Fibroblast of the conjunctiva (primary cell): ENCODE measurements at places on chromosomes 5 and 9.

- DNase-seq, result no peak
These were observed 13.0 kb upstream of the ASS1 start for GRCh38 chr9:130431536-130432303.

GRCh38 chr9:127897193-127897692 is 2.2 kb downstream of the ST6GALNAC6 start:
- peak; percentile 77 for DNase-seq

GRCh38 chr5:139636975-139637408 is 11.2 kb upstream of the CXXC5 start:
- DNase-seq, result no peak

DNA sequence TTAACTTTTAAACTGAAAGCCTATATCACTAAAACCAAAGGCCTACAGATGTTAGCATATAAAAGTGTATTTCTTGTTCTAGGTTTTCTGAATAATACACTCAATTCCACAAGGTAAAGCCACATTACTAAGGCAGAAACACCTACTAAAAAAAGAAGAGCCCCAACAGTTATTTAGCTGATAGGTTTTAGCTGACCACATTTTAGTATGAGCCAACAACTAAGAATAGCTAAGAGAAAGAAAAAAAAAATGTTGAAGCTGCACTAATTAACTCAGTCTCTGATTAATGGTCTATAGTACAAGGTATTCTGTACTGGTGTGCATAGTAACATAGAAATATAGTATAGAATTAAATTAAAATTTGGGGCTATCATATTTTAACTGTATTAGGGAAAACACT is 23.5 kb downstream of the ZFR start:
- no peak for DNase-seq

DNA sequence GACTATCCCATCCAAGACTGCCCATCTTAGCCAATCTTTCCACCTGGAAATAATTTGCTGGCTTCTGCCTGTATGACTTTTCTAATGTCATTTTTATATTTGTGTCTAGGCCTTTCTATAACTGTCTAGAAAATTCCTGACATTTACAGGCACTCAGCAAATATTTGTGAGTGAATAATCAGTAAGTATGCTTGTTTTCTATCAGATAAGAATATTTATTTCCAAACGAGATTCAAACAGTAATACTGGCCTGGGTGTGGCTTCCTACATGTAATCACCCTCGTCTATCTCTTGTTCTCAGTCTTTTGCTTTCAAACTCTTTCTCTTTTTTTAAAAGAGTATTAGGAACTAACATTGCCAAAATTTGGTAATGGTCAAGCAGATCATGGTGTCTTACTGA is 466.2 kb downstream of the RAB3C start:
- no peak for DNase-seq

GRCh38 chr5:133878236-133878555 is 90.2 kb downstream of the C5orf15 start:
- no peak for DNase-seq

GRCh38 chr9:90073186-90073945 is 468.6 kb downstream of the GADD45G start:
- no peak for DNase-seq

DNA sequence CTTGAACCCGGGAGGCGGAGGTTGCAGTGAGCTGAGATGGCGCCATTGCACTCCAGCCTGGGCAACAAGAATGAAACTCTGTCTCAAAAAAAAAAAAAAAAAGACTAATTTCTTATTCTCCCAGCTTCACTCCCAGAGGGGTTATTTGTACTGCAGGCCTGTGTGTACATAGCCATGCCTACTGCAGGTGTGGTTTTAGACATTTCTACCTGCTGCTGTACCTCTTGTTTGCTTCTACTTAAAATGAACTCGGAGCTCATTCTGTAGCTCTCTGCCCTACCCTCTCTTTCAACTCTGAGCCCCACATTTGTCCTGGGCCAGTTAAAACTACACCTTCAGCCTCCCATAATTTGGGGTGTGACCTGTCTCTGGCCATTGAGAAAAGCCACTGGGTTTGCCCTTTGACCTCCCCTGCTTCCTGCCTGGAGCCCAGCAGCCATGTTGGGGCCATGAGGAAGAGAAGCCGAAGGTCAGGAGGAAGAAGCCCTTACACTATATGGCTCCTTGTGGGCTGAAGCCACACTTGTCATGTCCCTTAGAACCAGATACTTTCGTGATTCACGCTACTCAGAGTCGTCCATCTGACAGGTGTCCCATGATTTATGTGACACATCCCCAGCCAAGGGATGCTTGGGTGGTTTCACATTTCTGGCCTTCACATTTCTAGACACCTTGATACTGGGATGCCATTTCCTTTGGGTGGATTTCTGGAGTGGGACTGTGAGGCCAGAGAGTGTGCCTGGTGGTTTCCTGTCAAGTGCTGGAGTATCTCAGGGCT is 9.4 kb upstream of the CARD19 start:
- DNase-seq, result no peak

DNA sequence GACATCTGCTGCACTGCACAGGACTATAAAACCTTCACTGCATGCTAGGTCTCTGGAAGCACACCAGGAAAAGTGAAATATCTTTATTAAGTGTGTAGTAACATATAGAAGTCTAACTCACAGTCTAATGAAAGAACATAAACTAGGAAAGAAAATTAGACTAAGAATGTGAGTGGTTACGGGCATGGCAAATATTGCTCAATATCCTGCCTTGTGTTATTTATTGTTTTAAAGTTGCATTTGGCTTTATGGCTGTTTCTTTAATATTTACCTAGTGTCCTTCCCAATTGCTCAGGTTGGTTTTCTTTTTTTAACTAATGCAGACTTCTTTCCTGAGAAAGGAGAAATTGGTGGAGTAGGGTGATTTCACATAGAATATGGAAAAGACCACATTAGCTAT is 342.4 kb downstream of the KIAA0825 start:
- DNase-seq, result no peak

GRCh38 chr9:137731947-137732813 is 113.4 kb downstream of the EHMT1 start:
- DNase-seq, result no peak

- DNase-seq, result peak; percentile 68
These were observed 40.0 kb upstream of the ORM1 start for GRCh38 chr9:114282926-114283325.

- no peak for DNase-seq
These were observed 5.2 kb downstream of the DENND1A start for GRCh38 chr9:123924727-123925126.

DNA sequence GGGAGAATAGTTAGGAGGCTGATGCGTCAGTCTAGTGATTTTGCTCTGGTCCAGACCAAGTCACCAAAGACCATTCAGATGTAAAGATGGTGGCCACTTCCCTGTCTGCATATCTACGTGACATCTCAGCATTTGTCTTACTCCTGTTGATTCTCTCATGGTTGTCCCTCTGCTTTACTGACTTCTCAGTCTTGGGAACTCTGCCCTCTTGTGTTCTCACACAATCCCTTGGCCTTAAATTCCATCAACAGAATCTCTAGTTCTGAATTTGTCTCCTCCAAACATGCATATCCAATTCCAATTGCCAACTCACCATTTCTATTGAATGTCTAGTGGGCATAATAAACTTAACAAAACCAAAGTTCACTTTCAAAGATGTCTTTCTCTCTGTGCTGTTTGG is 147.8 kb downstream of the SLC24A2 start:
- DNase-seq, result no peak

- no peak for DNase-seq
These were observed 69.6 kb upstream of the SPATA31E1 start for GRCh38 chr9:87813119-87813463.

DNA sequence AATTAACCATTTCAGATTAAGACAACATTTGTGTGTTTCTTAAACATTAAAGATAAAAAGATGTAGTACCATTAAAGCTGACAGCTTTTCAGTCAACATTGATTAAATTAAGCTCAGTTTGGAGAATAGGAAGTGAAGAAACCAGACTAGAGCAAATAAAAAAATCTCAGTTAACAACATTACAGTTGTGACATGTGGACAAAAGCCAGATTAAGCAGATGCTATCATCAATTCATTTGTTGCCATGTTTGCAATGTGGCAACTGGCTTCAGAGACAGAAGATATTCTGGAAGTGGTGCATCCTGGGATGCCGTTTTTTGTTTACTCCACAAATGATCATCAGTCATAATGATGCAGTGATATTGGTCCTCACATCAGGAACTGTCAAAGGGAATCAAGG is 70.3 kb upstream of the CNTLN start:
- DNase-seq, result no peak

GRCh38 chr5:138186002-138186447 is 7.1 kb downstream of the KIF20A start:
- no peak for DNase-seq

DNA sequence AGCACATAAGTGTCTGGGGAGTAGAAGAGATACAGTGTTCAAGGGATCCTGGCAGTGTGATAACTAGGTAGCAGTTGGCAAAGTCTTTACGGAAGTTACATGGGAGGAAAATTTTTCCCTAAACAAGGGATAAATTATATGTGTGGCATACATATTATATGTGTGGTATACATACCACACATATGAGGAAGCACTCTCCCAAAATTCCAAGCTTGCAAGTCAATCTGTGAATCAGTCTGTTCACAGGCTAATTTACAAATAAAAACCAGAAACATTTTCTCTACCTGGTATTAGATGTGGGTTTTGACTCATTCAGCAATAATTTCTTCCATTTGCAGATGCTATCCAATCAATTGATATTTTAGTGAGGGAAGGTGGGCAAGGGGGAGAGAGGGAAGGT is 110.0 kb downstream of the ISOC1 start:
- no peak for DNase-seq

- DNase-seq, result no peak
These were observed 119.2 kb upstream of the SV2C start for GRCh38 chr5:75964008-75964407.

GRCh38 chr5:133847301-133847700 is 121.1 kb downstream of the C5orf15 start:
- no peak for DNase-seq

DNA sequence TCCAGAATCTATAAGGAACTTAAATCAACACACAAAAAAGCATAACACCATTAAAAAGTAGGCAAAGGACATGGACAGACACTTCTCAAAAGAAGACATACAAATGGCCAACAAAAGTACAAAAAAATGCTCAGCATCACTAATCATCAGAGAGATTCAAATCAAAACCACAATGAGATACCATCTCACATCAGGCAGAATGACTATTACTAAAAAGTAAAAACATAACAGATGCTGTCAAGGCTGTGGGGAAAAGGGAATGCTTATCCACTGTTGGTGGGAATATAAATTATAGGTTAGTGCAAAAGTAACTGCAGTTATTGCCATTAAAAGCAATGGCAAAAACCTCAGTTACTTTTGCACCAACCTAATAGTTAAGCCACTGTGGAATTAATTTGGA is 32.2 kb upstream of the SPATA31D4 start:
- no peak for DNase-seq

- no peak for DNase-seq
These were observed 1.1 kb downstream of the NTNG2 start for GRCh38 chr9:132162764-132163456.

DNA sequence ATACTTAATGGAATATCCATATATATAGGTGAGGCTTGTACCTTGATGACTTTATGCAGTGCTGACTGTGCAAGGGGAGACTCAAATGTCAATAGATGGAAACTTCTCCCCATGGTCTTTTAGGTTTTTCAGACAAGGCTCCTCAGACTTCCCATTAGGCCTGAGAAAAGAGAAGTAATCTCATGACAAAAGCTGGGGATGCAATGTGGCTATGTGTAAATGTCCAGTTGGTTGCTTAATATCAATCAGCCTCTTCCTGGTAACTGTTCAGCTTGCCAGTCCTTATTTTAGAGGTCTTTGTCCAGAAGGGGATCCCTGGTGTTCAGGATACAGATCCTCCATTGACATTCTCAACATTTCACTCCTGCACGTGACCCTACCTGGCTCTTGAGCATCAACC is 621.1 kb upstream of the CDH18 start:
- no peak for DNase-seq

DNA sequence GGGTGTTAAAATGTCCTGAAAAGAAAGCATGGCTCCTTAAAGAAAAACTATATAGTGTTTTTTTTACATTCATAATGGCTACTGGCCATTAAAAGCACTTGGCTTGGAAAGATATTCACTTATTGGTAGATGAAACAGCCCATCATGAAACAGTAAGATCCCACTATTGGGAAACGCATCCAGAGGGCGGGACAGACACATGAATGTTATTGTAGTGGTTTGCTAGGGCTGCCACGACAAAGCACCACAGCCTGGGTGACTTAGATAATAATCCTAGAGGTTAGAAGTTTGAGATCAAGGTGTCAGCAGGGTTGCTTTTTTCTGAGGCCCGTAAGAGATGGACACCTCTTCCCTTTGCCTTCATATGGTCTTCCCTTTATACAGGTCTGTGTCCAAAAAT is 139.4 kb upstream of the ANKH start:
- DNase-seq, result no peak

DNA sequence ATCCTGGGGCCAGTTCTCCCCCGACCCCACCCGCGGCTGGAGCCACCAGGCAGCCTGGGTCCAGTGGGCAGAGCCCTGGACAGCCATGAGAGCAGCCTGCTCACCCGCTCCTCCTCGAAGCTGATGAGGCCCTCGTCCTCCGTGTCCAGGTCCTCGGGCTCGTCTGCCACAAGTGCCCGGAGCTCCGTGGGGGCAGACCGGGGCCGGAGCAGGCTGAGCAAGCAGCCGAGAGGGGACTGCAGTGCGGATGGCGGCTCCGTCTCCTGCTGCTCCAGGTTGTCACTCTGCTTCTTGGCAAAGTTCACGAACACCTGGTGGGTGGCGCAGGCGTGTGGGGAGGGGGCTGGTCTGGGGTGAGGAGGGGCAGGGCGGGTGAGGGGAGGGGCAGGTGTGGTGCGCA is 11.9 kb upstream of the CLIC3 start:
- DNase-seq, result no peak

- no peak for DNase-seq
These were observed 335.3 kb downstream of the KIAA0825 start for GRCh38 chr5:94283093-94283492.

DNA sequence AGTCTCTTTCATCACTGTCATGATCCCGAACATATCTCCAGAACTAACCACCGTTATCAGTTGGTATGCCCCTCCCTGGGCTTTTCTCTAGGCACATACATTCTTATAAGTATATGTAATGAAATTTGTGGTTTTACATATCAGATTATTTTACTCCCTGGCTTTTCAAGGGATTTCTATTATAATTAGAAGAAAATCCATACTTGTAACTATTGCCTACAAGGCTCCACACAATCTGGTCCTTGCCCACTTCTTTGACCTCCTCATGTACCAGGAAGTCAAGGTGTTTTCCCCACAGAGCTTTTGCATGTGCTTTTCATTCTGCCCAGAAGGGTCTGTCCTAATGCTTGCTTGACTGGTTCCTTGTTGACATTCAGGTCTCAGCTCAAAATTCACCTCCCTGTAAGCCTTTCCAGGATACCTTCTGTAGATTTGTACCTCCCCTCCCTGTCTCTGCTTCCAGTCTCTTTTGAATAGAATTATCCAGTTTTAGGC is 33.6 kb upstream of the HSD17B4 start:
- no peak for DNase-seq

DNA sequence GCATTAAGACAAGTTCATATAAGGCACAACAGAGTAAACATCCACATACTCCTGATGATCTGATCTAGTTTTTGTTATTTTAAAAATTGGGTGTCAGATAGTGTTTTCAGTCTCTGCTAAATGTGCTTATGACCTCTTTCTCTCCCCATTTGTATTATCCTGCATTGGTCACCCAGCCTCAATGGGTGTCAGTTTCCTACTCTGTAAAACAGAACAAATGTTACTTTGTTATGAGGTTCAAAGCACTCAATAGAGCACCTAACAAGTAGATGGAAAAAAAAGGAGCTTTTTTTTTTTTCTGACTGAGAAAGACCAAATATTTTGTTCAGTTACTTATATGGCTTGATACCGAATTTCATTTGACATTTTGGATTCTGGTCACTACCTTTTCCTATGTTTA is 33.6 kb upstream of the RASGRF2 start:
- no peak for DNase-seq
